NCI-H2107 (cell line): ENCODE measurements at places on chromosomes 2 and 18.

GRCh38 chr2:26430826-26431225 is 29.1 kb downstream of the DRC1 start:
- no peak for DNase-seq

DNA sequence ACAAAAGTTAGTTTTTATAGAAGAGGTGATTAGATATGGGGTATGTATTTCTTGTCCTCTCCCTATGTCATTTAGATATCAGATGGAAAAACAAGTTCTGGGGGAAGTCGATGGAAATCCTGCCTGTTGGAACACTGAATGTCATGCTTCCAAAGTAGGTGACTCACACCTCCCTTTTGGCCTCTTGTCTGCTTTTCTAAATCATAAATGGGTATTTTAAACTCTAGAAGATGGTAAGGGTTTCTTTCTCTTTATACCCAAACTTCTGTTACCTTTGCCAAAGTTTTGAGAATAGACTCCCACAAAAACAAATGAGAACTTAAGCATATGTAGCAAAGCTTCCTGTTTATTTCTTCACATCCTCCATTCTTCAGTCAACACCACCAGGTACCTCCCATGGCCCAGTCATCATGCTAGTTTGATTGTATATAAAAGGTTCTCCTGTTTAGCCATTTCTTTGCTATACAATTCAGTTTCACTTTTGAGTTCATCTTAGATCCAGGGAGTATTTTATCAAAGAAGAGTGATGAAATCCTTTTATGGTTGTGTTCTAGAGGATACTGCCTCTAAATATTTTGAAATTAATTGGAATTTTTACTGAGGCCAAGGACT is 63.9 kb downstream of the PRKRA start:
- DNase-seq: no peak

GRCh38 chr2:183088061-183088460 is 9.5 kb downstream of the DUSP19 start:
- DNase-seq: no peak

GRCh38 chr2:142825861-142826260 is 51.6 kb upstream of the KYNU start:
- DNase-seq: no peak

- no peak for DNase-seq
Observed at GRCh38 chr2:156476850-156477206, 40.6 kb downstream of the GPD2 start.

- no peak for DNase-seq
Observed at GRCh38 chr18:65326805-65327204, 424.0 kb upstream of the CDH7 start.
